WERI-Rb-1 (cell line): ENCODE measurements at places on chromosomes 13 and 19.

- DNase-seq: no peak
These were observed 269.4 kb upstream of the NBEA start for GRCh38 chr13:34672631-34673030.

- DNase-seq: peak; percentile 42
These were observed 49.8 kb downstream of the BICRA start for GRCh38 chr19:47658431-47659348.

- no peak for DNase-seq
These were observed 76.0 kb downstream of the ZDHHC20 start for GRCh38 chr13:21383090-21383489.

DNA sequence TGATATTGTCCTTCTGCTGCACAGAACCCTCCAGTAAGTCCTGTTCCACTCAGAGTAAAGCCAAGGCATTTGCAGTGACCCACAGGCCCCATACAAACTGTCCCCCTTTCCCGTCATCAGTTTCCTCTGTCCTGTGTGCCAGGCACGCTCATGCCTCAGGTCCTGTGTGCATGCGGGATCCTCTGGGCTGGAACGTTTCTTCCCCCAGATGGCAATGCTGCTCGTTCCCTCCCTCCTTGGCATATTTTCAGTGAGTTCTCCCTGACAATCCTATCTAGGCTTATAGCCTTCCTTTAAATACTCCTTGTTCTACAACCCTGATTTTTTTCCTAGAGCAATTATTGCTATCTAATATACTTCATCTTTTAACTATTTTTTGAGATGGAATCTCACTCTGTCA, 5.7 kb downstream of the OPA3 start:
- DNase-seq: no peak

GRCh38 chr19:3510727-3511126, 4.6 kb downstream of the FZR1 start:
- no peak for DNase-seq

GRCh38 chr19:31286491-31286890, 62.7 kb downstream of the TSHZ3 start:
- no peak for DNase-seq

DNA sequence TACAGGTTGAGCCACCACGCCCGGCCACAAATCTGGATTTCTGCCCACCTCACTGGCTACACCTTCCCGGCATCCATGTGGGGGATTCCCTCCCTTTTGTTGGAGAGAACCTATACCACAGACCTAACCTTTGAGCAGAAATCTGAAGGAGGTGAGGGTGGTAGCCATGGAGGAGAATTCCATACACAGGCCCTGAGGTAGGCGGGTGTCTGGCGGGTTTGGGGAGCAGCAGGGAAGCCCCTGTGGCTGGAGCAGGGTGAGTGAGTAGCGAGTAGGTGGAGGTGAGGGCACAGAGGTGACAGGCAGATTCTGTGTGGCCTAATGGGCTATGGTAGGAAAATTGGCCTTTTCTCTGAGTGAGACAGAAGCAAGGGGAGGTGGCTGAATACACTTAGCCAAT, 10.6 kb downstream of the EIF3K start:
- no peak for DNase-seq

- DNase-seq: no peak
These were observed 145.9 kb downstream of the NUFIP1 start for GRCh38 chr13:44843403-44843802.

GRCh38 chr13:104837756-104838155, 1697.7 kb downstream of the EFNB2 start:
- DNase-seq: no peak

- DNase-seq: no peak
These were observed 3.0 kb downstream of the KCTD12 start for GRCh38 chr13:76883236-76883635.

DNA sequence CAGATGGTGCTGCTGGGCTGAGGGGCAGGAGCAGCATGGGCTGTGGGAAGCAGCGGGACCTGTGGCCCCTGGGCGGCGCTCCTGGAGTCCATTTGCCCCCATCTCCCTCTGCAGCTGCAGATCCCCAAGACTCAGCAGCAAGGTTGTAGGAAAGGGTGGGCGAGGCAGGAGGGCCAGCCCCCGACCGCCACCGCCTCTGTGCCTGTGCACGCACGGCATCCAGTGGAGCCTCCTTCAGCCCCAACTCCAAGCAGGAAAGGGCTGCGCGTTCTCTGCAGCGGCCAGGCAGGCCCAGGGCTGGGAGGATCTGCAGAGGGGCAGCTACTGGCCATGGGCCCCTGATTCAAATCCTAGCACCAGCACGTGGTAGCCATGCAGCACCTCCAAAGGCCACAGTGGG, 20.8 kb downstream of the DPF1 start:
- DNase-seq: no peak

- no peak for DNase-seq
These were observed 1004.1 kb upstream of the PCDH9 start for GRCh38 chr13:68234274-68234673.

DNA sequence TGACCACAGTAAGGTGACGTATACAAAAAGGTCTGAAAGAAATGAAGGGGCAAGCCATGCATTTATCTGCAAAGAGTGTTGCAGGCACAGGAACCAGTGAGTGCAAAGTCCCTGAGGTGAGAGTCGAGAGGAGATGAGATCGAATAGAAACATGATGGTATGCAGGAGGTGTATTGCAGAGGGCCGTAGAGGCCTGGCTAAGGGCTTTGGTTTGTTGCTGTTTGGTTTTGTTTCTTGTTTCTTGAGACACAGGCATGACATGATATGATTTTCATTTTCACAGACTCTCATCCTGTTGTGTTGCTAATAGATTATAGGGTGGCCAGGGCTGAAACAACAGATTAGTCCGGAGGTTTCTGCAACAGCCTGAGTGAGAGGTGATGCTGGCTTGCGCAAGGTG, 80.4 kb downstream of the HSPH1 start:
- no peak for DNase-seq

DNA sequence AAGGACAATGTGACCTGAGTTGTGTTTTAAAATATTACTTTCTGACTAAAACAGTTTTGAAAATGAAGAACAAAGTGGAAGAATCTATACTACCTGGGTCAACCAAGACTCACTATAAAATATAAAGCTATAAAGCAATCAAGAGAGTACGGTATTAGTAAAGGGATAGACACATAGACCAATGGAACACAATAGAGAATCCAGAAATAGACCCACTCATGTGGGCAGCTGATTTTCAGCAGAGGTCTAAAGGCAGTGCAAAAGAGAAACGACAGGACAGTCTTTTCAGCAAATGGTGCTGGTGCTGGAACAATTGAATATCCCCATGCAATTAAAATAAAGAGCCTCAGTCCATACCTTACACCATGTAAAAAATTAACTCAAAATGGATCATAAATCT, 224.7 kb downstream of the RGCC start:
- DNase-seq: no peak

DNA sequence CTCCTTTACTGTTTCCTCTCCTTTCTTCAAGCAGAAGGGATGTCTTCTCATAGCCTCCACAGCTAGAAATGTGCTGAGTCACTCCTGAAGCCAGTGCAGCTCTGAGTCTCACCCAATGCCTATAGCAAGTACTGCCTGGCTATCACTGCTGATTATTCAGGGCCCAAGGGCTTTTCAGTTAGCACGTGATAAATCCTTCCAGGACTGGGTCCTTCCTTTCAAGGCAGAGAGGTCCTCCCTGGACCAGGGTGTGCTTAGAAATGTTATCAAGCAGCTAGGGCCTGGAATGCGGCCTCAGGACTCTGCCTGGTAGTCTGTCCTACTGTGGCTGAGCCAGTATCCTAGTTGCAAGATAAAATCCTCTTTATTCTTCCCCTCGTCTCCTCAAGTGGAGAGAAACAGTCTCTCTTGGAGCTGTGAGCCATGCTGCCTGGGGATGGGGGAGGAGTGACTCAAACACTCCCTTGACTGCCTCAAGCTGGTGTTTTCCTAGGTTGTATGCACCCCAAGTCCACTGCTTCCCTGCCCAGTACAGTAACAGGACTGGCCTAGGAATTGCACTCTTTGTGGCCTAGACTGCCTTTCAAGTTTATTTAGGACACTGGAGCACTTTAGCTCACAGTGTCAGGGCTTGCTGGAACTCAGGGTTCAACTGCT, 198.7 kb upstream of the SERP2 start:
- DNase-seq: no peak

- no peak for DNase-seq
These were observed 9.2 kb downstream of the ASF1B start for GRCh38 chr19:14127176-14127575.

DNA sequence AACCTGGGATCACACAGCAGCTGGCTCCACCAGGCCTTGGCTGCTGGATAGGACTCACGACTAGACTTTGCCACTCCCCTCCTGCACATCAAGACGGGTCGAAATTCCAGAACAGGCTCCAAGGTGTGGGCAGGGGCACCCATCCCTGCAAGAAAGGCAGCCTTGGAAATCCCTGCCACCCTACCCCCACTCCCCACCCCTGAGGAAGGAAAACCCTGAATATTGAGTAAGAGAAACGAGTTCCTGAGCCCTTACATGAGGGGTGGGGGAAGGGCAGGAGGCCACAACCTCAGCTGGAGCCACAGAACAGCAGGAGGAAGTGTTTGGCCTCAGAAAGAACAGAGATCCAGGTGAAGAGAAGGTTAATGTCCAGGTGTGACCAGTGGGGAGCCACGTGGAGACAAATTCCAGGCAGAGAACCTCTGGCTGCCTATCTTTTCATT, 20.1 kb downstream of the DEDD2 start:
- no peak for DNase-seq

DNA sequence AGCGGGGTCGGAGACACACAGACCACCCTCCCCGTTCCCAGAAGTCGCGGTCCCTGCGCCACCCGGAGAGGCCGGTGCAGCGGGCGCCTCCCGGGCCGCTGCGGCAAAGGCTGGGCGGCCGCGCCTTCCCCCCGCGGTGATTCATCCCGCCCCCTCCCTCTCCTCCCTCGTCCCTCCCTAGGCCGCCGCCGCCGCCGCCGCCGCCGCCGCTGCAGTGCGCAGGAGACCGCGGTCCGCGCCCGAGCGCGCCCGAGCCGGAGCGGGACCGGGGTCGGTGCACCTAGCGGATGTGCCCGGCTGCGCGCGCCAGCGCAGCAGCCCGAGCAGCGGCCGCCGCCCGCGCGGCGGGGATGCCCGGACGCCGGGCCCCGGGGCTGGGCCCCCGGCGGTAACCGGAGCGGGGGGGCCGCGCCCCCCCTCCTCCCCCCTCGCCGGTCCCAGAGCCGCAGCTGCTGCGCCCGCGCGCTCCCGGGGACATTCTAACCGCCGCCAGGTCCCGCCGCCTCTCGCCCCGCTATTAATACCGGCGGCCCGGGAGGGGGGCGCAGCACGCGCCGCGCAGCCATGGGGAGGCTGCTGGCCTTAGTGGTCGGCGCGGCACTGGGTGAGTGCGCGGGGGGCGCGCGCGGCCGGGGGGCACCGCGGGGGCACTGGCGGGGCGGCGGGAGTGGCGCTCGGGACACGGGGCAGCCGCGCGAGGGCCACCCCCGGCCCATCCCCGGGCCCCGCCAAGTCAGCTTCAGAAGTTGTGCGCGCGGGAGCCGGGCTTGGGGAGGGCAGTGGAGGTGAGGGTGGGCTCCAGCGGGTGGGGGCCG, at the start of gene SCN1B:
Gene SCN1B, plus strand, starts transcription at position 214 of the 815 bp plus-strand sequence. Its CDS starts 351 bp downstream, at position 565.
- peak; percentile 75 for DNase-seq

DNA sequence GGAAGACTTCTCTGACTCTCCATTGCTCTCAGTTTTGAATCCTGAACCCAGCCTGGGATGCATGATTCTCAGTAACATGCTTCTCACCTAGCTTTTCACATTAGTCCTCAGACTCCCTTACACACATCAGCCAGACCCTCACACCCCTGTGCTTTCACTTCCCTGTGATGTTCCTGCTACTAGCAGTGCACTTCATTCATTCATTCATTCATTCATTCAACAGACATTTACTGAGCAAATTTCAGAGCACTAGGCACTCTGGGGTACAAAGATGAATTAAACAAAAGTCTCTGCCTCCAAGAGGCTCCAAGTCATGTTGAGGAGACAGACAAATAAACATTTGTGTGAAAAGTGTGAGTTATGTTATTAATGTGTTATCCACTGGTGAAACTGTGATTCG, 145.2 kb downstream of the RXFP2 start:
- DNase-seq: no peak

GRCh38 chr13:35927567-35928021, 203.6 kb downstream of the DCLK1 start:
- DNase-seq: no peak

- no peak for DNase-seq
These were observed 6.4 kb downstream of the ZNF350 start for GRCh38 chr19:51980116-51980736.

GRCh38 chr13:92313382-92313781, 913.2 kb upstream of the GPC6 start:
- DNase-seq: no peak

DNA sequence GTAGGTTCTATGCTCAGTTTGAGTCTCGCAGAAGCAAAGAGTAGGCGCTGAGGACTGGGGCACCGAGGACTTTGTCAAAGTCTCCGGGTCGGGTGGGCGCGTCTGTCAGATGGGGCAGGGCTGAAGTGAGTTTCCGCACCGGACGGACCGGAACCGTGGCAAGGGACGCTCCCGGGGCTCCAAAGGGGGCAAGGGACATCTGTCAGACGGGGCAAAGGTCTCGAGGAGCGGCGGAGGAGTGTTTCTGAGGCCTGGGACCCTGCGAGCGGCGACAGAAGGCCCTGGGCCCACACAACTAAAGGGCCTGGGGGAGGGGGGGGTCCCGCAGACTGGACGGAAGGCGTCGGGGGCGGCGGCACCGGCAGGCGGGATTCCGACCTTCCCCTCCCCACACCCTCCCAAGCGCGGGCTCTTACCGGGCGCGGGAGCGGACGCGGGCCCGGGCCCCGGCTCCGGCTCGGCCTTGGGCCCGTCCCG, 13.3 kb upstream of the AKAP8L start:
- no peak for DNase-seq

GRCh38 chr19:17743874-17744580, 7.2 kb upstream of the FCHO1 start:
- no peak for DNase-seq

DNA sequence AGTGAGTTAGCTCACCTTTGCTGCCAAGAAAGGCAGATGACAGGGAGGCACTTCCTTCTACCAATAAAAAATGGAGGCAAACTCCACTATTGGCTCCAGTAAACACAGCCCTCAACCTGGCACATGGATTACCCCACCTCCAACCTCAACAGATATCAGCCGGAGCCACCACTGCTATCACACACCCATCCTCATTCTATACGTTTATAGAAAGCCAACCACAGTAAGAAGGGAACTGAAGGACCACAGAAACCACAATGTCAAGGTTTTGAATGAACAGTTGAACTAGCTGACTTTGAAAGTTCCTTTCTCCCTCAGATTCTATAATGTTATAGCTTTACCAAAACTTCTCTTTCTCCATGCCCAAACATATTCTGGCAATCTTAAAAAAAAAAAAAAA, 526.2 kb downstream of the UQCRFS1 start:
- DNase-seq: no peak

DNA sequence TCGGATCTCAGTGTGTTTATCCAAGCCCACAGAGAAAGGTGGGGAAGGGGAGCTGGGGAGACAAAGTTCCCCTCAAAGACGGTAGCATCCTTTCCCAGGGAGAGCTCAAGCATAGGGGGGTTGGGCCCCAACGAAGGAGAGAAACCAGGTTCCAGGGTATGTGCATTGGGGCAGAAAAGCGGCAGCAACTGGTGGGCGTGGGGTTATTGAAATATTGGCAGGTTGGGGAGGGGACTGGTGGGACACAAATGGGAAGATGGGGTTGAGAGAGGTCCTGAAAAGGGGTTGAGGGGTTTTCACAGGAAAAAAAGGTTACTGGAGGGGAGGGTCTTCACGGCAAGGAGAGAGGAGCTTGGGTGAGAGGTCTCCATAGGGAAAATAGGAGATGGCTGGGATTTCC, 1.0 kb downstream of the ASF1B start:
- no peak for DNase-seq

GRCh38 chr13:77009011-77009410, 17.1 kb downstream of the CLN5 start:
- no peak for DNase-seq

GRCh38 chr19:55106591-55106990, 10.8 kb downstream of the PPP1R12C start:
- no peak for DNase-seq
